ENCODE measurements at places on chromosomes 7 and 10.

DNA sequence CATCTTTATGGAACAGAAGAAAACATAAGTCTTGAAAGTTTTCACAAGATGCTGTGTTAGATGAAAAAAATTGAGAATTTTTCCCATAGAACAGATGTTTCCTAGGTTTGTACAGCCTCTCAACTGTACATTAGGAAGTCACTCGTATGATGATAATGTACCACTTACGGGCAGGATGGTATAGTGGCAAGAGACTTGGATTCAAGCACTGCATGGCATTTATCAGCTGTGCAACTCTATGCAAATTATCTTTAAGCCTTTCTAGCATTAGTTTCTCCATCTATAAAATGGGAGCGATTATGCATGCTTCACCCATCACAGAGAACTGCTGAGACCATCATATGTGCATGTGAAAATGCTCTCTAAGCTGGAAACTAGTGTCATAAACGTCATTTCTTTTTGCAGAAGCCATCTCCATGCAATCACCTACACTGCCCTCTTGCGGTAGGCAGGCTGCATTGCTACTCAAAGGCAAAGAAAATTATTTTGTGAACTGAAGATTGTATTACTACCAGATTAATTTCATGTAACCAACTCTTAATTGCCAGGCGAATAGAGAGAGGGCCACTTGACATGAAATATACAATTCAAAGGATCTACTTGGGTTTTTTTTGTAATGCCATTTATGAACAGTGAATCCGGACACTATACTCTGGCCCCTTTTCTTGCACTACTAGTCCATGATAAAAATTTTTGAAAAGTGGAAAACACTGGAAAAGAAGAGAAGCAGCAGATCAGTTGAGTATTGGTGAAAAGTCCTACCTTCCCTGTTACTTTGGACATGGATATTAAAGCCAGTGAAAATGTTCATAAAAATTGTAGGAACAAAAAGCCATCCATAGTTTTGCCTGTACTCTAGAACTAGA is 102.3 kb downstream of the JAZF1 start:
- peak; percentile 70 for DNase-seq

DNA sequence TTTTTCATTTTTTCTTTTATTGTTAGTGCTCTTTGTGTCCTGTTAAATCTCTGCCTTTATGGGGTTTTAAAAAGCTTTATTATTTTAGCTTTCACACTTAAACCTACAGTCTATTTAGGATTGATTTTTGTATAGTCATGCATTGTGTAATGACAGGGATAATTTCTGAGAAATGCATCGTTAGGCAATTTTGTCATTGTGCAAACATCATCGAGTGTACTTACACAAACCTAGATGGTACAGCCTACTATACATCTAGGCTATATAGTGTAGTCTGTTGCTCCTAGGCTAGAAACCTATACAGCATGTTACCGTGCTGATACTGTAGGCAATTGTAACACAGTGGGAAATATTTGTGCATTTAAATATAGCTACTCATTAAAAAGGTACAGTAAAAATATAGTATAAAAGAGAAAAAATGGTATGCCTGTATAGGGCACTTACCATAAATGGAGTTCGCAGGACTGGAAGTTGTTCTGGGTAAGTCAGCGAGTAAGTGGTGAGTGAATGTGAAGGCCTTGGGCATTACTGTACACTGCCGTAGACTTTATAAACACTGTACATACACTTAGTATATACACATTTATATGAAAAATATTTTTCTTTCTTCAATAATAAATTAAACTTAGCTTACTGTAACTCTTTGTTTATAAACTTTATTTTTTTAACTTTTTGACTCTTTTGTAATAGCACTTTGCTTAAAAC is 16.0 kb downstream of the UBE2D1 start:
- no peak for DNase-seq

- peak; percentile 28 for DNase-seq
Measured at GRCh38 chr10:58177362-58177947, 90.2 kb downstream of the IPMK start.

DNA sequence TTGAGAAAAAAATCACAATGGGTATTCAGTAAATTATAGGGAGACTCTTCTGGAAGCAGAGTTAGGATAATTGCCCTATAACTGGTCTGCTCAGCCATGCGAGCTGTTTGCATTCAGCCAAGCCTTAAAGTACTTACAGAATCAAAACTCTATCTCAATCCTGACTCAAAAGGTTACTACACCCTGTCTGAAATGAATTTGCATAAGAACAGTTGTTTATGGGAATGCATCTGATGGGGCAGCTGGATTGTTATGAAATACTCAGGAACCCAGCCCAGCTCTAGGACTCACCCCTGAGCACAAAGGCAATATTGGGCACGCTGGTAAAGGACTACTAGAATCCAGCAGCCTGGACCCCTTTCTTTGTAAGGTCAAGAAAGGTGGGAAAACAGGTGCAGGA is 38.8 kb downstream of the AKR1B15 start:
- no peak for DNase-seq

DNA sequence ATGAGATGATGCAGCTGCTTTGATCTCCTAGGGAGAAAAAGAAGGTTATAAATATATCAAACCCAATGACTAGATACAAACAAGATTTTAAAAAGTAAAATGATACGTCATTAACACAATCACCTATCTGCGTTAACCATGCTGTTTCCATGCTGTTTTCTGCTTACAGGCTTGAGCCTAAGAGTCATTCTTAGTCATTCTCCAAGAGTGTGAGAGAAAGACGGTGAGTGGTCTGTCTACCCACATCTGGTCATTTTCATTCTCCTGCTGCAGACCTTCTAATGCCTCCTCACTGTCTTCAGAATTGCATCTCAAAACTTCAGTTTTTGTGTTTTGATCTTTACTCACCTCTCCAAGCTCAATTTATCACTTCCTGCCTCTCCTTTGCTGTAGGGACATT is 98.0 kb upstream of the ELMO1 start:
- no peak for DNase-seq

DNA sequence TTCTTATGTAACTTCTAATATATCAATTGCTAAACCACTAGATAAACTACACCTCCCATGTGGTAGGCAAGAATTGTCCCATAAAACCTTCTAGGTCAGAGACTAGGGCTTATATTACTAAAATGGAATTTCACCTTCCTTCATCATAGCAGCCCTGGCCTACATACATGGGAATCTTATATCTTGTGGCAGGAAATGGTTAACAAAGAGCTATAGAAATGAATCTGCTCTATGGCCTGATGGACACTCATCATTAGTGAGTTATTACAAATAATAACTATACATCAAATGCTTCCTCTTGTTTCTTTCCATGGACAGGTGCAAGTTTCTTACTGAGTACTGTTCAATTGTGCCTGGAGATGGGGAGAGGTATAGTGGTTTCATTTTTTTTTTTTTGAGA is 62.3 kb upstream of the PDLIM1 start:
- DNase-seq = no peak

DNA sequence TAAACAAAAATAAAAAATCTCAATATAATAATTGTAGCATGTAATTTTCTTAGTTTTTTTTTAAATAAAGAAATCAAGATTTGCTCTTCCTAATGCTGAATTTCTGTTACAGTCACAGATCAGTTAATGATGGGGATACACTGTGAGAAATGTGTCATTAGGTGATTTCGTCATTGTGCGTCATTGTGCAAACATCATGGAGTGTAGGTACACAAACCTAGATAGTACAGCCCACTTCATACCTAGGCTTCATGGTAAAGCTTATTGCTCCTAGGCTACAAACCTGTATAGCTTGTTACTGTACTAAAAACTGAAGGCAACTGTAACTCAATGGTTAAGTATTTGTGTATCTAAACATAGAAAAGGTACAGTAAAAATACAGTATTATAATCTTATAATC is 74.4 kb upstream of the LSM8 start:
- DNase-seq = no peak

DNA sequence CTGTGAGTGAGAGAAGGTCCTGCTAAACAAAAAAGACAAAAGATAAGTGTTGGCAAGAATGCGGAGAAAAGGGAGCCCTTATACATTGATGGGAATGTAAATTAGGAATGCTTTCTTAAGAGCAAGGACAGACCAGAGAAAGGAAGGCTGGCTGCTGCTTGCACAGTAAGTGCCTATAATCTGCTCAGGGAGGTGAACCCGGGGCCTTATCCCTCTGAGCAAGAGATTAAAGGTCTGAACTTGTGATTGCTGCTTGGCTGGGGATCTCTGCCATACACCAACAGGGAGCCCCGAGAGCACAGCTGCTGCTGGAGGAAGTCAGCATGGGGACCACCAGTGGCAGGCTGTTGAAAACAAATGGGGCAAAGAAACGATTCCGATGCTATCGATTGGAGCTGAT is 32.0 kb upstream of the CRTAC1 start:
- DNase-seq = no peak

- no peak for DNase-seq
Measured at GRCh38 chr10:49633327-49634068, 19.7 kb downstream of the CHAT start.
